GM23338 (cell line): ENCODE measurements at places on chromosomes 1 and 21. TPM values are rescaled to one million over a fixed set of nuclear protein-coding genes. Genes with fewer than 3 reads are reported as not detected.
A peak's percentile ranks its signal among the peaks of the same experiment; 100 is the strongest.

DNA sequence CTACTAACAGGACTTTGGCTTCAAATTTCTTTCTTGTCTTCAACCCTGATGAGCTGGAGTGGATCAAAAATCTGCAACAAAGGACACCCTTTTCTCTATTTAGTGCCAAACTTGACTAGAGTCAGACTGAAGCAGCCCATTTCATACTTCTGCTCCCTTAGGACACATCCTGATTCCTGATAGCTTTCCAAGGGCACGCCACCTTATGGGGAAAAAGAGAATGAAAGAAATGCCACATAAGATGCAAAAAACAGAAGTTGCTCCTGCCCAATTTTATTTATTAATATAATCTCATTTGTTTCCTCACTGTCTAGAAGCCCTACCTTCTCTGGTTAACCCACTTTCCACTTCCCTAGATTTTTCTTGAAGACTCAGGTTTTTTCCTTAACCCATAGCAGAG, 72.7 kb upstream of the NBPF4 start:
- H3K27ac ChIP-seq: no peak overlapping the region
- H3K36me3 ChIP-seq: no peaks in the 10 kb centered on the region
- DNase-seq: peak; percentile 61
- H3K4me1 ChIP-seq: no peaks in the 10 kb centered on the region
- H3K4me3 ChIP-seq: no peak overlapping the region
- no peaks in the 10 kb centered on the region for H3K27me3 ChIP-seq

GRCh38 chr1:26305667-26306289, 658 bp downstream of the UBXN11 start:
- H3K27ac ChIP-seq: no peak overlapping the region
- no peaks in the 10 kb centered on the region for H3K27me3 ChIP-seq
- DNase-seq: peak; percentile 27
- no peaks in the 10 kb centered on the region for H3K36me3 ChIP-seq

GRCh38 chr1:21775985-21776562, 6.9 kb downstream of the USP48 start:
- H3K36me3 ChIP-seq: no peaks in the 10 kb centered on the region
- no peak overlapping the region for H3K27ac ChIP-seq
- H3K27me3 ChIP-seq: no peaks in the 10 kb centered on the region

DNA sequence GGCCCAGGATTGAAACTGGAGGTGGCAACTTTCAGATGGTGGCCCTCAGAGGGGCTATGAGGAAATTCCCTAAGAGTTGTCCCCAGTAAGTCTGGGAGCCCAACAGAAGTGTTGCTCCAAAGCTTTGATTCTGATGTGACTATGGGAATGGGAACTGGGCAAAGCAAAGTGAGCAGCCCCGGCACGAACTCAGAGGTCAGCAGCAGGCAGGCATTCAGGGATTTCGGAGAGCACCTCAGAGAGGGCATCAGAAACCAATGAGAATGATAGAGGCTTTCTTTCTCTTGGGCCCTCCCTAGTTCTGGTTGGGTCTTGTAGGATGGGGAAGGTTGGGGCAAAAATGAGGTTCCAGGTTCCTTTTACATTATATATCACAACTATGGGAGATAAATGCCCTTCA, 121.2 kb upstream of the HMGB4 start:
- no peaks in the 10 kb centered on the region for H3K36me3 ChIP-seq
- H3K27ac ChIP-seq: no peak overlapping the region
- no peaks in the 10 kb centered on the region for H3K4me1 ChIP-seq
- no peak for DNase-seq
- H3K4me3 ChIP-seq: no peak overlapping the region

- H3K27ac ChIP-seq: no peak overlapping the region
- no peak for DNase-seq
- H3K4me1 ChIP-seq: no peaks in the 10 kb centered on the region
- peaks cover 7% of the 10 kb centered on the region; the same call in 1 of the 2 replicates for H3K36me3 ChIP-seq
- H3K4me3 ChIP-seq: no peak overlapping the region
- no peaks in the 10 kb centered on the region for H3K27me3 ChIP-seq
Observed at GRCh38 chr1:156004843-156005584, 15.7 kb downstream of the SSR2 start.

Gene STX12
- total RNA-seq: 9.0 and 13.7 TPM in 2 replicates

Gene SLC22A15
- 3.8 and 4.0 TPM in 2 replicates for total RNA-seq
